Stimulated activated CD8-positive, alpha-beta memory T cell treated with anti-CD3 and anti-CD28 coated beads, Interleukin-2, amount 100 ng/mL, for 48 hours (primary cell): ENCODE measurements at places on chromosomes 6 and 20.
A peak's percentile ranks its signal among the peaks of the same experiment; 100 is the strongest.

DNA sequence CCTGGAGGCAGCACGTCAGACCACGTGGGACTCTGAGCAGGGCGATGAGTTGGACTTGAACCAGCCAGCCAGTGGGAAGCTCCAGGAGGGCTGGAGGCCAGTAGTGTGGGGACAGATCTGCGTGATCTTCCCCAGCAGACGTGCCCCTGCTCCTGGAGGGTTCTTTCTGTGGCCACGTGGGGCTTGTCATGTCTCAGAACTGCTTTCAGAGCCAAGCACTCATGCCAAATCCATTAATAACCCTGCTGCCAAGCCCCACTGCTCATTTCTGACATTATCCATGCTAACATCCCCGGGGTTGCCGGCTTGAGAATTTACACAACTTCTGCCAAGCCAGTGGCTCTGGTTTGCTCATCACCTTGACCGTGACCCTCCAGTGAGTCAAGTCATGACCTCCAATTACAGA, 38.3 kb downstream of the SIRPA start:
- DNase-seq = no peak

- DNase-seq = no peak
Measured at GRCh38 chr6:108699290-108700041, 138.7 kb downstream of the FOXO3 start.

DNA sequence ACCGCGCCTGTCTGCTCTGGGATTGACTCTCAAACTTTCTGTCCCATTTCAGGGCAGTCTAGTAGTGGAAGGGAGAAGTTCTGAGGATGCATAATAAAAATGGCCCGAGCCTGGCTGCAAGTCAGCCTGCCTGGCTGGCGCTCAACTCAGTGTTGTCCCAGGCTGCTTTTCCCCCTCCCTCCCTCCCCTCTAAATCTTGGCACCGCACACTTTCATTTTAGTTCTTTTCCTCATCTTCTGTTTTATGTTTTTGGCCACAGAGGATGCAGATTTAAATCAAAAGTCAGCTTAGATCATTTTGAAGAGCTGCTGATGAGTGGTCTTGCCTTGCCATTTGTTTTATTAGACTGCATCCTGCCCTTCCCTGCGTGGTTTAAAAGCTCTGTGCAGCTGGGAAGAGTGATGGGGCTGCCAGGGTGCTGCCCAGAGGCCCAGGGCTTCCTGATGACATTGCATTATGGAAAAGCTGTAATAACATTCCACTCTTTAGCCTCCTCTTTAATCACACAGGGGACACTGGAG, 6.5 kb upstream of the UQCC2 start:
- no peak for DNase-seq

GRCh38 chr6:11912420-11912819, 99.7 kb upstream of the HIVEP1 start:
- DNase-seq = no peak

GRCh38 chr6:39733704-39734103, 8.5 kb upstream of the KIF6 start:
- no peak for DNase-seq

DNA sequence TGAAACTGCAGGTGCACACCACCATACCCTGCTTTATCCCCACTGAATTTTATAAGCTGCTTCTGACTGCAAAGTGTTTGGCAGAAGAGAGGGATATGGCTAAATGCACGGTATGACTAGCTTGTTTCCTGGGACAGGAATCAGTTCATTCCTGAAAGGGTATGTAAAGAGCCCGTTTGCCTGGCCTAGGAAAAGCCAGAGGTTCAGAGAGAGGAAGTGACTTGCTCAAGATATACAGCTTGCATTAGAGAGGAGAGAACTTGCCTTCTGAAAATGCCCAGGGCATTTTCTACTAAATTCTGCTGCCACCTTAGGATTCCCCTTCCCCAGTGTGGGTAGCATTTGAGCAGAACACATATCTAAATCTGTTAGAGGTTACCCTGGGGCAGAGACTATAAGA, 683 bp upstream of the GCNT2 start:
- no peak for DNase-seq

DNA sequence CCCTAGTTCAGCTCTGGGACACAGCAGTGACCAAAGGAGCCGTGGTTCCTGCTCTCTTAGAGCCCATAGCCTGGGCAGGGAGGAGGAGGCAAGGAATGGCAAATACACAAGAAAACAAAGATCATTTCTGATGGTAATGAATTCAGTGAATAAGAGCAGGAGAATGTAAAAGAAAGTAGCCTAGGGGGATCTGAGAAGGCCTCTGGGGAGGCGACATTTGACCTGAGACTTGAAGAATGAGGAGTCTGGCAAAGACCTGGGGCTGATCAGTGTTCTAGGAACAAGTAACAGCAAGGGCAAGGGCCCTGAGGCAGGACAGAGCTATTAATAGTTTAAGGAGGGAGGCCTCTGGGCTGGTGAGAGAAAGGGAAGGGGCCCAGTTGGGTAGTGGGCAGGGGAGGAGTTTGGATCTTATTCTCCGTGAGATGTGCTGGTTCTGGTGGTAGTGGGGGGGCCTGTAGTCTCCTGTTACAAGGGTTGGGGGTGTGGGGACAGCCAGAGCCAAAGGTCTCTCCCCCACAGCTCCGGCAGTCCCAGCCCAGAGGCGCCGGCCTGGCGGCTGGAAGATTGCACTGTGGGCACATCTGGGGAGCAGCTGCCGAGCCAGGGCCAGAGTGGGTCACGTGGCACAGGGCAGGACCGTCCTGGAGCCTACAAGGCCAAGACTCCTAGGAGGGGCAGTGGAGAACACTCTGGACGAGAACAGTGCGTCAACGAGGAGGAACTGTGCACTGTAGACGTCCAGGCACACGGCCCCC, 9.3 kb upstream of the ID1 start:
- DNase-seq = no peak

- no peak for DNase-seq
Measured at GRCh38 chr6:167162591-167162990, 4.8 kb upstream of the GPR31 start.

GRCh38 chr6:37451441-37452193, 18.6 kb downstream of the CMTR1 start:
- no peak for DNase-seq

GRCh38 chr6:12328701-12329100, 38.5 kb downstream of the EDN1 start:
- no peak for DNase-seq

DNA sequence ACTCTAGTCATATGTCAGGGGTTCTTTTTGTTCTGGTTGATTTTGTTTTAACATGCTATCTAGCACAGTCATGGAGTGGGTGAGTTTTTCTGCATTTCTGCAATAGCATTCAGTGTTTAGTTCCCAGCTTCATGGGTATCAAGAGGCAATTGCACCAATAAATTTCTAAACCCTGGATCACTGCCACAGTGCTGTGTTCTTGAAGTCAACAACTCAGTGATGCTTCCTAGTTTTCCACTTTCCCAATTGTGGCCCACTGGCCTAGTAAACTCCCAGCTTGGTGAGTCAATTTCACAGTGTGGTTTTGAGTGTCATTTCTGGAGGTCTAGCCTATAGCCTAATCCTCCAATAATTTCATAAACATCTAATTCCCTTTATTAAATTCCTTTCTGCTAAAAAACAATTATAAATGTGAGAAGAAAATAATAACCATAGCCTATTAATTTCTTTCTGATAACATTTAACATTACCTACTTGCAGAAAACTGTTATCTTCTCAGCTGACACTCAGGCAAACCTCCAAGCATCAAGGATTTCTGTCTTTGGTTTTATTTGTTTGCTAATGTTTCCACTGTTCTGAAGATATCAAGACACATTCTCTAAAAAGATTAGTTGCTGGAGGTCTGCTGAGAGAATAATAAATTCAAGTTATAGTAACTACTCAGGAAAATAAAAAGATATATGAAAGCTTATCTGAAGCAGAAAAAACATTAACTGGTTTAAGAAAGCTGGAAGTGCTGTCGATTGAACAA, 89.9 kb downstream of the PDE7B start:
- no peak for DNase-seq

GRCh38 chr20:24779131-24779530, 169.9 kb upstream of the CST7 start:
- no peak for DNase-seq

DNA sequence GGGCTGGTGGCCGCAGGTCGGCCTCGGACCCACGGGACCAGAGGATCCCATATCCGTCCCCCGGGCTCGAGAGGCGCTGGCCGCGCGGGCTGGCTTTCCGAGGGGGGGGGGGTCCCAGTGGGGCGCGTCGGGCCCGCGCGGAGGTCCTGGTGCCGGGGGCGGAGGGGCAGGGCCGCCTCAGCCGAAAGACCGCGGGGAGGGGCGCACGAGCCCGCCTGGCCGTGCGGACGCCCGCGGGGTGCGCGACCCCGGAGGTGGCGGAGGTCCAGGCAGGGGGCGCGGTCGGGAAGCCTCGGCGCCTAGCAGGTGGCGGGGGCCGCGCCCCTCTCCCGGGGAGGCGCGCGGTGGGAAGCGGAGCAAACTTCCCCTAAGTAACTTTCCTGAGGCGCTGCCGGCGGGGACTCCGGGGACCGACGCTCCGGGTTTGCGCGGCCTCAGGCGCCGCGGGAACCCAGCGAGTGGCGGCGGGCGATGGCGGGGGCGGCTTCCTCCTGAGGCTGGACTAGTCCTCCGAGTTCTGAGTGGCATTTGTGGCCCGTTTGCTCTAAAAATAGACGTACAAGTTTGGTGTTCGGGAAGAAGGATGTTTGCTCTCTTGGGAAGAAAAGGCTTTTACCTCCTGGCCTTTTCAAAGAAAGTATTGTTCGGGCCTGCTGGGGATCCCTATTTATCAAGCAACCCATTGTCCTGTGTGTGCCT, 26.5 kb upstream of the BTBD3 start:
- peak; percentile 8 for DNase-seq

DNA sequence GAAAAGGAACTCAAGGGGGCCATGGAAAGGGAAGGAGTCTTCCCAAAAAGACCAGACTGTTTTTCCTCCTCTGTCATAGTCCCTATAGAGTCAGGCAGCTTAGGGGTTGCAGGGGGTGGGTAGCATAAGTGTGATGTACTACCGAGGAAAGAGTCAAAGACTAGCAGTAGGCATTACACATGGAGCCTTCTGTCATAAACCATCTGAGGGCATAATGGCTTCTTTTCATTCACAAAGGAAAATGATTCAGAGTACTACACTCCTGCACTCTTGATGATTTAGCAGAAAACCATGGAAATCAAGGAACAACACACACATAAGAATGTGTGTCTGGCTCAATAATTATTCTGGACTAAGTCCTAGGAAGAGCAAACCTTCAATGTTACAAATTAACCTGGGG, 14.9 kb downstream of the PLN start:
- no peak for DNase-seq
